Erythroblast (primary cell): ENCODE measurements at places on chromosomes 2 and 18.
A peak's percentile ranks its signal among the peaks of the same experiment; 100 is the strongest.

DNA sequence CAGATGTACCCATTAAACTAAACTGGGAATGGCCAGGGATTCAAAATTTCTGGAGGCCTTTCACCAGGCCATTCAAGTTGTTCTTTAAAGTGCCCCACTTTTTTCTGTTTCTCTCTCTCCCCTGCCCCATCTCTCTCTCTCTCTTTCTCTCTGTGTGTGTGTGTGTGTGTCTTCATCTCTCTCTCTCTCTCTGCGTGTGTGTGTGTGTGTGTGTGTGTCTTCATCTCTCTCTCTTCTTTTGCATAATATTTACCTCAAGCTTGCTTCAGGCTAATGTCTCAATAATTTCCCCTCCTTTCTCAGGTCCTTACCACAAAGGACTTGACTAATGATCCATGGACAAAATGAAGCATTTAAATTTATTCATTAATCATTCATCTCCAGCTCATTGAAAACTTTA, 164.2 kb upstream of the KLHL14 start:
- no peak for DNase-seq

- no peak for DNase-seq
These were observed 166.7 kb downstream of the C1D start for GRCh38 chr2:67896076-67896475.

- no peak for DNase-seq
These were observed 14.4 kb downstream of the PHLPP1 start for GRCh38 chr18:62729487-62730386.

GRCh38 chr2:133942398-133942797, 311.5 kb upstream of the MGAT5 start:
- no peak for DNase-seq

DNA sequence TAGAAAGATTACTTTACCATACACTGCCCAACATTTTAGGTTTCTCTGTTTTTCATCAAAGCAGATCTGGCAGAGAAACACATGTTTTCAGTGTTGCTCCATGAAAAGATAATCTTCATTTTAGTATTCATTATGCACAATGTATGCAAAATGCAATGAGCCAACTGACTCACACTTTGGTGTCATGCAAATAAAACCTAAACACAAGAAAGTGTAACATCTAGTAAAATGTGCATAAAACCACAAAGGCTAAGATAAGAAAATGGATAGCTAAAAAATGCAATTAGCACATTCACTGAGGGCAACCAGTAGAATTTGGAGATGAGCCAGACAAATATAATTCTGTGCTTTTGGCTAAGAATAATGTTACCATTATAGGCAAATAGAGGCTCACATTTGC, 203.5 kb upstream of the UBE2E3 start:
- DNase-seq = no peak

DNA sequence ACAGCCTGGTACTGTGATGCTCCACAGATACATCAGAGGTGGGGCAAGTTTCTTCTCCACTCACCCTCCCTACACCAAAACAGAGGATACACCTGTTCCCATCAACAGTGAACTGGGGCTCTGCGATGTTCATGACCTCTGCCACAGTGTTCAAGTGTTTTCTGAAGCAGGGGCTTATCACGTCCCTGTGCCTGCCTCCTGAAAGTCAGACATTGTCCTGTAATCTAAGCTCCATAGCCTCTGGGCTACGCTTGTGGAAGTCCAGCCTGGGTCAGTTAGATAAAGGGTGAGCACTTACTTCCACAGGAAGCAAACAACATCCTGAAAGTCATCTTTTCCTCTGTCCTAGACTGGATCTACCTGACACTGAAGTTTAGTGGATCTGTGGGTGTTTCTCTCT, 20.2 kb upstream of the MRO start:
- peak; percentile 51 for DNase-seq

- no peak for DNase-seq
These were observed 137.4 kb downstream of the SMAD7 start for GRCh38 chr18:48813321-48813720.

DNA sequence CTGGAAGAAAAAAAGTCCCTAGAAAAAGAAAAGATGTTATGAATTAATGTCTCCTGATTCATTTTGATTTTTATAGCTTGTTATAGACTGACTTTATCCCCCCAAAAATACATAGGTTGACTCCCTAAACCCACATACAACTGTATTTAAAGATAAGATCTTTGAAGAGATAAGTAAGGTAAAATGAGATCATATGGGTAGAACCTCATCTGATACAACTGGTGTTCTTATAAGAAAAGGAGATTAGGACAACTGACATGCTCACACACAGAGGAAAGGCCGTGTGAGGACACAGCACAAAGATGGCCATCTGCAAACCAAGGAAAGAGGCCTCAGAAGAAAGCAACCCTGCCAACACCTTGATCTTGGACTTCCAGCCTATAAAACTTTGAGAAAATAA, 117.5 kb downstream of the CD226 start:
- peak; percentile 71 for DNase-seq

GRCh38 chr2:28750316-28751251, 1.0 kb upstream of the PPP1CB start:
- peak; percentile 75 for DNase-seq

DNA sequence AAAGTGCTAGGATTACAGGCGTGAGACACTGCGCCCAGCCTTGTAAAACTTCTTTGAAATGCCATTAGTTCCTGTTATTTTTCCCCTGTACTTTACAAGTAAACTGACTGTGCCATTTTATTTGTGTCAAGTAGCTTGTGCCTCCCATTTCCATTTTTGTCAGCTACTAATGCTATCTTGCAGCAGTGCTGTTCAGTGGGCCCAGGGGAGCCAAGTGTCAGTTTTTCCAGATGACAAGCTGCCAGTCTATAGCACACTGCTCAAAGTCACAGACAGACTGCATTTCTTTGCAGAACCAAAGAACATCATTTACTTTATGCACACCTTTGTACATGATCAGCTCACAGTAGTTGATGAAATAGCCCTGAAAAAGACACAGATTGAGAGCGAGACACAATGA, 901.3 kb upstream of the CDH2 start:
- no peak for DNase-seq

- no peak for DNase-seq
These were observed 28.2 kb upstream of the EPAS1 start for GRCh38 chr2:46269001-46269400.

DNA sequence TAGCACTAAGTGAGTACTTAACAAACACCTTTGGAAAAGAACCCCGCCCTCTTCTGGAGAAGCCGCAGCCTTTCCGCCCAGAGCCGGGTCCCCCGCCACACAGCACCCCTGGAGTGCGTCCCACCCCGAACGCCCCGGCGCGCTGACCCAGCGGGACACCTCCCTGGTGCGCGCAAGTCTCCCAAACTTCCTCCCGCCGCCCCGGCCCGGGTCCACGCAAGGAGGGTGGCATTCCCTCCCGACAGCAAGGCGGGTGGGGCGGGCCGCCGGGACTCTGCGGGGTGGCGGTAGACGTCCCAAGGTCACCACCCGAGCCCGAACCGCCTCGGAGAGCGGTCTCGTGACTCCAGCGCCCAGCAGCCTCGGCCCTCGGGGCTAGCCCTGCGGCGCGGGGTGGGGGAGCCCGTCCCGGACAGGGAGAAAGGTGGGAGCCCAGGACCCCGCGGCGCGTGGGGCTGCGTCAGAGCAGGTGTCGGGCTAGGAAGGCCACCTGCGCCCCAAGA, 598 bp downstream of the CCDC93 start:
- peak; percentile 46 for DNase-seq

GRCh38 chr2:176638167-176639015, 369.1 kb downstream of the MTX2 start:
- DNase-seq = peak; percentile 63
